ENCODE measurements at places on chromosomes 6 and 20. TPM values are rescaled to one million over a fixed set of nuclear protein-coding genes. Genes with fewer than 3 reads are reported as not detected.

The IRAK1BP1 gene
- total RNA-seq: 23.2 TPM

The LPA gene
- total RNA-seq: 1.2 TPM

The NRSN1 gene
- total RNA-seq: 22.0 TPM

The NCOA5 gene
- 18.3 TPM for total RNA-seq

GRCh38 chr6:44064948-44065272 lies 62.3 kb downstream of the MRPL14 start:
- no peak for DNase-seq

GRCh38 chr20:58511861-58512260 lies 3.3 kb downstream of the APCDD1L start:
- DNase-seq: no peak

DNA sequence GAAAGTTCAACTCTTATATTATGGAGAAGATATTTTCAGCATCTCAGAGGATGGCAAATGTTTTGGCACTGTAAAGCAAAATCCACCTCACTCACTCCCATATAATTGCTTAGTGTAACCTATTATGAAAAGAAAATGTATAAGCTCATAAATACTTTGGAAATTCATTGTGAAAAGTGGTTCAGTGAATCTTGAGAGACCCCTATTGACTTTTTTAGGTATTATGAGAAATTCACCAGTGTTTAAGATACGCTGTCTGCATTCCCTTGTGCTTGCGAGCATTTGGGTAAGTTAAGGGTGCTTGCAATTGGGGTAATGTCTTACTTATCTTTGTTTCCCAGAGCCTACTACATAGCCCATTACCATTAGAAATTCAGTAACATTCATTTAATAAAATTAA lies 66.3 kb upstream of the BMP5 start:
- DNase-seq: no peak

GRCh38 chr6:31528307-31528777 lies 420 bp upstream of the MCCD1 start:
- no peak for DNase-seq

GRCh38 chr6:49468042-49468441 lies 4.9 kb downstream of the CENPQ start:
- no peak for DNase-seq

DNA sequence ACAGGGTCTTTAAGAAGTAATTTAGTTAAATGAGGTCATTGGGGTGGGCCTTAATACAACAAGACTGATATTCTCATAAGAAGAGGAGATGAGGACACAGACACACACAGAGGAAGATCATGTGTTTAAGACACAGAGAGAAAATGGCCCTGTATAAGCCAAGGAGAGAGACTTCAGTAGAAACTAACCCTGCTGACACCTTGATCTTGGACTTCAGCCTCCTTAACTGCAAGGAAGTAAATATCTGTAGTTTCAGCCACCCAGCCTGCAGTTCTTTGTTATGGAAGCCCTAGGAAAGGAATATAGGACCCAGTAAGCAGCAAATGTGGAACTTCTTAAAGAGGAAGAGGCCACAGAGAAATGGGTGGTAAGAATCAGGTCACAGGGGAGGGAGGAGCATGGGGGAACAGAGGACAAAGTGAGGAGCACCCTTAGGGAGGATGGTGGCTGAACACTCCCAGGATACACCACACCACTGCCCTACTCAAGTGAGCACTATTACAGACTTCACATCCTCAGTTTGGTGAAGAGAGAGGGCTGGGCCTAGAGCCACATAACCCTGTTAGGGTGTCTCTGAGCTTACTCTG lies 762 bp downstream of the SIRPB1 start:
- no peak for DNase-seq

GRCh38 chr6:154117485-154117884 lies 78.4 kb downstream of the OPRM1 start:
- DNase-seq: no peak

DNA sequence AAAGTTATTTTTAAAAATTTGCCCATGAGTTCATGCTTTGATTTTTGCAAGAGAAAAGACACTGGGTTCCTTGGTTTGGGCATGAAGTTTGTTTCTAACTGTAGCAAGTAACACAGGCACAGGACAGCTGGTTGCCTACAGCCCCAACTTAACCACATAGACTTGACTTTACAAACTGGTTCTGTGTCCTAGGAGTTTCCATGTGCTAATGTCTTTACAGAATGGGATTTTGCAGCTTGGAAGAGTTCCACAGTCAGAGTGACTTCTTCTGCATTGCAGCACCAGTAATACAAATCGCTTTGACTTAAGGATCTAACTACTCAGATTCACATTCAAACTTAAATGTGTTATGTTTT lies 44.3 kb downstream of the OR2B2 start:
- DNase-seq: no peak

GRCh38 chr6:113980937-113981554 lies 10.1 kb upstream of the HDAC2 start:
- no peak for DNase-seq

- DNase-seq: no peak
Observed at GRCh38 chr20:54231036-54231435, 23.1 kb downstream of the PFDN4 start.

- no peak for DNase-seq
Observed at GRCh38 chr6:56868687-56869086, 86.2 kb upstream of the BEND6 start.
